CMK (cell line): ENCODE measurements at places on chromosomes 12 and 14.
A peak's percentile ranks its signal among the peaks of the same experiment; 100 is the strongest.

DNA sequence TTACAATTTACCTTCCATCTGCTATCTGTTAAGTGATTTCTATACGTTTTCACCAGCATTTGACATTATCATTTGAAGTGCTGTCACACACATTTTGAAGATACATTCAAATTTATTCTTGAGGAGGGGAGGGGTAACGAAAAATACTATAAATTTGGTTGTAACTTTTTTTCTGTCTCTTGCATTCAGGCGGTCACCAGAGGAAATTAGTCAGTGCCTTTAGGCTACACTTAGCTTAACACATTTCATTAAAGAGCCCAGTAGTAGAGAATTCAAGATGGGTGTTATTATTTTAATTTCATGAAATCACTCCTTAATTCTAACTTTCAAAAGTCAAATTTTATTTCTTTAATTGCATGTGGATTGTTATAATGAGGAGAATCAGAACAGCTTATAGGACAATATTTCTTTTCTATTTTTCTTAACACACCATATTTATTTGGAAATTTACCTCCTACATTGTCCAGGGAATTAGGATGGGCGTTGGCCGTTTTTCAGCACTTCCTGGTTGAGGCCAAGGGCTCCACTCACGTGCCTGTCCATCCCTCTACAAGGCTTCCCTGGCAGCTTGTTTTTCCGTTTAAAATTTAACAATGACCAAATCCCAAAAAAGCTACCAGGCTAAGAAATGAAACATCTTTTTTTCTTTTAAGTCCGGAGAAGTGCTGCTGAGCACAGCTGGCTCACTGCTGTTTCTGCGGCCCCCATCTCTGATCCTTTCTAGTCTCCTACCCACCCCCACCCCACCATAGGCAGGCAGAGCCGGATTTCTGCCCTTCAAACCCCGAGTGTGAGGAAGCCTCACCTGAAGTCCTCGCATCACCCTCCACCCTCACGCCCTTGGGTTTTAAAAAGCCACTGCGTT, 1.1 kb upstream of the FAR2 start:
- no peak for DNase-seq

DNA sequence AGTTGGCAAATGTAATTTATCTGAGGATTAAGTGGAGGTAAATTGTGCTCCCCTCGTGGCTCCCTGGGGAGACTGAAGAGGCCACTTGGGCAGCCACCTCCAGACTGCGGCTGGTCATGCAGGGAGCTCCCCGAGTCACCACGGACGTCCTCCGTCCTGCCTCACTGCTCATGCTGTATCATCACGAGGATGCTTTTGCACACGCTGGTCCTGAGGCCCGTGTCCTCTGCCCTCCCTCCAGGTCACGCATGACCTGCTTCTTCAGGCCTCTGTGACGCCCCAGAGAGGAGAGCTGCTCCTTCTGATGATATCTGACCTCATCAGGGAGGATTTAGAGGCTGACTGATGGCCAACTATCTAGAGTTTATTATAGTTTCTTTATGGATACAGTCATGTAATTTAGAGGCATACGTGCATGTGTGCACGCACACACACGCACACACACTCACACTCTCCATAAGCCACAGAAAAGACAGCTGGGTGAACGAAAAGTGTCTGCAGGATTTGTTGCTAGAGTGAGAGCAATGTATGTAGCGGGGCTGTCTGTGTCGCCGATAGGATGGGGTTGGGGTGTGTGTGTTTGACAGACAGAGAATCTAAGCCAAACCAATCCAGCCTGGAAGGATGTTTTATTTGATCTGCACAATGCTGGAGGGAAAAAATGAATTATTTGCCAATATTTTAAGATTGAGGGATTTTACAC, 160.0 kb downstream of the ADGRD1 start:
- no peak for DNase-seq

- no peak for DNase-seq
Measured at GRCh38 chr14:55116246-55117030, 12.6 kb upstream of the LGALS3 start.

DNA sequence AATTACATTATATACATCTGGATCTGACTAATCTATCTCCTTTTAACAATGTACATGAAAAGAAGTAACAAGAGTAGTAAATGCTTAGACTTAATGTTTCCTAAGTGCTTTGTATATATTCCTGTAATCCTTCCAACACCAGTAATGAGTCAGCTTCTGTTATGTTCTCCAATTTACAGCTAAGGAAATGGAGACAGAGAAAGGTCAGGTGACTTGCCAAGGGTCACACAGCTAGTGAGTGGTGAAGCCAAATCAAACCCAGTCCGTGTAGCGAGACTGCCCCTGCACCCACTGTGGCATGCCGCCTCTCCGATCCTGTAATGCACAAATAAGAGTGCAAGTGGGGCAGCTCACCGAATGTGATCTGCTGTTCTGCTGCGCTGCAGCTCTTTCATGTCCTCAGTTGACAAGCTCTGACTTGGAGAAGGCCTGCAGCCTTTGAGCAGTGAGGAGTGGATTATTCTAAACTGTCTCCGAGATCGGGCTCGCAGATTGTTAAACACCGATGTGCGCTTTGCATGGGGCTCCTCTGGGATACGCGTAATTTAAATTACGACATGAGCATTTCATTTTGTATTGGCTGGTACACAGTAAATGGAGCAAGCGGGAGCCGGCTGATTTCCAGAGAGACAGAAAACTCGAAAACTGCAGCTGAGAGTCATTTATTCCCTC, 65.1 kb upstream of the KTN1 start:
- no peak for DNase-seq

DNA sequence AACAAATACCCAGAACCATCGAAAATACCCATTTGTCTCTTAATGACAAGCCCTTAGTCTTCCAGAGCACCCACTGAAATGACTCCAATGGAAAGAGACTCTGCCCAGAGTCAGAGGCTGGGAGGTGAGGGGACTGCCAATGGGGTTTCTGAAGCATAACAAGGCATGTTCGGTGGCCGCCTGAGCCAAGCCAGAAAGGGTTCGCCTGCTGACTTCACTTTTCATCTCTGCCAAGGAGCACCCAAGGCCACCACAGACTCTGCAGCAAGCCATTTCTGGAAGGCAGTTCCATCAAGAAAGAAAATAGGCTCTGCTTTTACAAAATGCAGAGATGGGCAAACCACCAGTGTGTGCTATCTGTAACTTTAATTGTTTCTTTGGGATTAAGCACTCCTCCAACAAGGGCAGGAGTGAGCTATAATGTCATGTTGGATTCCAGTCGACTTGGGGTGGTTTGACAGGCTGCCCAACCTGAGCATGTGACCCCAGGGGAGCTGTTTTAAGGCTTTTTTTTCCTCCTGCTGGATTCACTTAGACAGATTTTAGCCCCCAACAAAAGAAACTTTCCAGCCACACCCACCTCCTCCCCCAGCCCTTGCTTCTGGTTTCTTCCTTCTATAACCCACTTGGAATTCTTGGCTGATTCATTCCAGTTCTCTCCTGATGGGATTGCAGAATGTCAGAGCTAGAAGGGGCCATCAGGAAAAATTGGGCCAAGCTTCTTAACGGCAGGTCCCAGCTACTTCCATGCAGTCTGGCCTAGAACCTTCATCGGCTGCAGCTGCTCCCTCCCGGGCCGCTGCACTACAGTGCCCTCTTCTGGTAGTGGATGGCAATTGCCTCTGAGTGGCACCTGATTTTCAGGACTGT, 24.1 kb downstream of the CKAP4 start:
- DNase-seq: peak; percentile 20

GRCh38 chr14:105086833-105087307, 21.6 kb upstream of the GPR132 start:
- no peak for DNase-seq

- DNase-seq: no peak
Measured at GRCh38 chr12:22333186-22333712, 1.3 kb downstream of the ST8SIA1 start.

DNA sequence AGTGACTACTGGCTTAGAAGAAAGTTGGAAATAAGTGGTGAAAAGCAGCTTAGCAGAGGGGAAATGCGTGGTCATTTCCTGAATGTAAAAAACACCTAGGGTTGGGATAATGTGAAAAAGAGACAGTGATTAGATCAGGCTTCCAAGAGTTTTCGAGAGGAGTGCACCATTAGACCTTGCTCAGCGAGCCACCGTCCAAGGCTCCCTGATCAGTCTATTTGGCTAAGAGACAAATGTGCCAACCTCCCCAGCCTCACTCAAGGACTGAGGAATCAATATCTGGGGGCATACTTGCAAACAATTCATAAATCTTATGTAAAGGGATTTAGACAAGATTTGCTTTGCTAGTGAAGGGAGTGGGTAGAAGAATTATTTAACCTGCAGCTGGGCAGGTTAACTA, 594.5 kb downstream of the NRXN3 start:
- DNase-seq: no peak

GRCh38 chr14:89308232-89308959, 108.6 kb downstream of the FOXN3 start:
- no peak for DNase-seq

- DNase-seq: no peak
Measured at GRCh38 chr14:30808576-30808975, 65.8 kb upstream of the COCH start.

DNA sequence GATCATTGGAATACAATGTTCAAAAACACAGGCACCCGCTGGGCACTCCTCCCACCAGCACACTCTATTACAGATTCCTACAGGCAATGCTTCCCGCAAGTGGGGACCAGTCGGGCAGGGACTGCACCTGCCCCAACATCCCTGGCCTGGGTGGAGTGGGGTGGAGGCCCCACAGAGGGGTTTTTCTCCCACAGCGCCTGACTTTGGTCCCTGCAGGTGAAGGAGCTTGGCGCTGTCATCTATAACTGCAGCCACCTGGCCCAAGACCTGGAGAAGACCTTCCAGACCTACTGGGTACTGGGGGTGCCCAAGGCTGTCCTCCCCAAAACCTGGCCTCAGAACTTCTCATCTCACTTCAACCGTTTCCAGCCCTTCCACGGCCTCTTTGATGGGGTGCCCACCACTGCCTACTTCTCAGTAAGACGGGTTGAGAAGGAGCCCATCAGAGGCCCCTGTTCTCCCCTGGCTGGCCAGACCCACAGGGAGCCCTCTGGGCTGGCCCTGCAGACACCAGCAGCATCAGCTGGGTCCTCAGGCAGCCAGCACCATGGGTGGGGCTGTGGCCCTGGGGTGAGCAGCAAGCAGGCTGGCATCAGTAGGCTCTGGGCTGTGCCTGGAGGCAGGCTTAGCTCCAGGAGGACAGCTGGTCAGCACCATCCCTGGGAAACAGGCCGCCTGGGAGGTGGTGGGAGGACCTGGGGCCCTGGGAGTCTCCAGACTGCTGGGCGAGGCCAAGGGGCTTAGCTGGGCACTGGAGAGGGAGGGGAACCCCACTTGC, 6.0 kb downstream of the PLD4 start:
- DNase-seq: no peak
